A549 treated with DMSO at 1 μM for 4 hours (cell line): ENCODE measurements at places on chromosomes 11 and 22. TPM values are rescaled to one million over a fixed set of nuclear protein-coding genes. Genes with fewer than 3 reads are reported as not detected.

The OR51E1 gene
- total RNA-seq = not detected in 5 replicates

The FAT3 gene
- total RNA-seq = 0.37 to 0.94 TPM (median 0.65 TPM) in 5 replicates

The STIP1 gene
- total RNA-seq = 253 to 292 TPM (median 270 TPM) in 5 replicates

The PRODH gene
- 0.11 to 0.71 TPM (median 0.44 TPM) in 5 replicates for total RNA-seq

The CARD18 gene
- not detected in 5 replicates for total RNA-seq

The MS4A6E gene
- not detected in 5 replicates for total RNA-seq

The PATE4 gene
- total RNA-seq = not detected in 5 replicates

The TRIM51 gene
- not detected in 5 replicates for total RNA-seq

The LSP1 gene
- 0.73 to 3.1 TPM (median 1.8 TPM) in 5 replicates for total RNA-seq

The TENM4 gene
- total RNA-seq = 0.01 to 0.19 TPM (median 0.09 TPM) in 5 replicates

The CASP5 gene
- not detected in 5 replicates for total RNA-seq

The CELF1 gene
- 46.6 to 62.8 TPM (median 54.7 TPM) in 5 replicates for total RNA-seq

The BEST1 gene
- 2.2 to 7.4 TPM (median 4.6 TPM) in 5 replicates for total RNA-seq

The CDCA5 gene
- total RNA-seq = 60.5 to 75.2 TPM (median 71.6 TPM) in 5 replicates

The RIMBP3B gene
- 0.31 to 0.69 TPM (median 0.50 TPM) in 5 replicates for total RNA-seq

The HOATZ gene
- total RNA-seq = not detected in 5 replicates

The CNGA4 gene
- 0.07 to 0.10 TPM (median 0.08 TPM) in 3 of 5 replicates, not detected in the others for total RNA-seq
